GM23248 (cell line): ENCODE measurements at places on chromosomes 4 and X.

- no peak for DNase-seq
Observed at GRCh38 chrX:2708592-2709188, 17.6 kb downstream of the CD99 start.

GRCh38 chr4:1249731-1250526 is 999 bp upstream of the CTBP1 start:
- DNase-seq, result peak; percentile 74

GRCh38 chr4:17580969-17581368 is 4.0 kb downstream of the LAP3 start:
- DNase-seq, result no peak

DNA sequence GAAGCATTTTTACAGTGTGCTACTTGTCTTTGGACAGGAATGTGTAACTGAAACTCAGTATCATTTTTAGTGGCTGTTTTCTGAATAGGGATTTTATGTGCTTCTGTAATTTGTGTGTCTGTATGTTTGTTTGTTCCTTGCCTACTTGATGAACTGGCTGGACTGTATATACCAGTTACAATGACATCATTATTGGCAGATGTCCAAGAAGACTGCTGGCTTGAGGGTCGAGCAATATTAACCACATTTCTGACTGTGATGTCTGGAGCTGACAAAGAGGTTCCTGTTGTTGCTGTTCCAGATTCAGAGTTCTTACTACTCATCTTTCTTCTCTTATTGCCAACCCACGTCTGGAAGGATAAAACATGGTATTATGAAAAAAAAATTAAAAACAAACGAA is 33.0 kb downstream of the HDX start:
- peak; percentile 4 for DNase-seq

GRCh38 chr4:2251073-2251794 is 9.3 kb upstream of the HAUS3 start:
- no peak for DNase-seq

GRCh38 chrX:15761564-15762191 is 23.6 kb downstream of the CA5B start:
- peak; percentile 44 for DNase-seq

DNA sequence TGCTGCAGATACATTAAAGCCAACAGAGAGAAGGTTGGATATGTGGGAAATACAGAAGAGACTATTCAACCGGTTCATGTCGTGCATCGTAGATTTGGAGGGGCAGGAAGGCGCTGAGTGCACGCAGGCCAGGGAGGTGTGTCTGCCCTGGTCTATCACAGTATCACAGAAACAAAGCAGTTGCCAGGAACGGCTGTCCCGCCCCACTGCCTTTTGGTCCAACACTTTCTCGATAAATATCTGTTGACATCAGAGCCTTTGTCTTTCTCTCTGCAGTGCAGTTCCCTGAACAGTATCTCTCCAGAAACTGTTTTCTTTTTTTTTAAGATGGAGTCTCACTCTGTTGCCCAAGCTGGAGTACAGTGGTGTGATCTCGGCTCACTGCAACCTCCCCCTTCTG is 151.1 kb upstream of the BCOR start:
- no peak for DNase-seq

DNA sequence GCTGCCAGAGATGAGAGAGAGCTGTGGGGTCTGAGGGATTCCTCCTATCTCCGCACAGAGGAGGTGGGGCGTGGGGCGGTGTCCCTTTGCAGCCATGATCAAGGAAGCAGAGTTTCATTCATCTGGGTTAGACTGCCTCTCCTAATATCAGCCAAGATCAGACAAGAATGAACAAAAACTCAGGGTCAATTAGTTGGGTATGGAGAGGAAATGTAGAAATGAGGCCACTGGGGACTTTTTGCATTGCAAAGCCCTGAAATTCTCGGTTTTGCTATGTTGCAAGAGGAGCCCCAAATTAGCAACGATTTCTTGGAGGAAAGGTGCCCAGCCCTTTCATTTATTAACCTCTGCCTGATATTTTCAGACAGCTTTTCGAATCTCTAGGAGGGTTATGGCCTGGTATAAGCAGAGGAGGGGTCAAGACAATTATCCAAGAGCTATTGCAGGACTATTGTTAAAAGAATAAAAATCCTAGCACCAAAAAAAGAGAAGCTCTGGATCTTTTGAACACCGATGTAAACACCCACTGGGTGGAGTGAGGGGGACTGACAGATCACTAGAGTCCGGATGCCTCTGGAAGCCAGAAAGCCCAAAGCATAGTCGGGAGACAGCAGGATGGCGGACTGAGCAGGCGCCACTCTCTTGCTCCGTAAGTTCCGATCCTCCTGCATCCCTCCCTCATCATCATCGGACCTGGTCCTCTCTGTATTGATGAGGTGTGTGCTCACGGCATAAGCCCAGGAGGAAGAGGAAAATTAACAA is 34.4 kb upstream of the ACSL1 start:
- no peak for DNase-seq

DNA sequence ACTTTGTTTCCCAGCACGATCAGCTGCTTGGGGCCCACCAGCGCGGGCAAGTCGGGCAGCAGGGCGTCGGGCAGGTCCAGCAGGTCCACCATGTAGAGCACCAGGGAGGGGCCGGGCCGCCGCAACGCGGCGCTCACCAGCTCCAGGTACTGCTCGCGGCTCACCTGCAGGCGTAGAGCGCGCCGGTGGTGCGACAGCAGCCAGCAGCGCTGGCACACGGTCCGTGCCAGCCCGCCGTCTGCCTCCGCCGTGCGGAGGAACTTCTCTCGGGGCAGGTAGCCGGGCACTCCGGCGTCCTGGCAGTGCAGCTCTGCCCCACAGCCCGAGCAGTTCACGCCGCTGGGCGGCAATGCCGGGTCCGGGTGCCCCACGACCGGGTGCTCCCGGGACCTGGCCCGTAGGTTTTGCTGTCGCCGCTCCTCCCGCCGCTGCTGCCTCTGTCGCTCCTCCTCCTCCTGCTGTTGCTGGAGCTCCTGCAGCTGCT is 527 bp downstream of the NOA1 start:
- peak; percentile 62 for DNase-seq

DNA sequence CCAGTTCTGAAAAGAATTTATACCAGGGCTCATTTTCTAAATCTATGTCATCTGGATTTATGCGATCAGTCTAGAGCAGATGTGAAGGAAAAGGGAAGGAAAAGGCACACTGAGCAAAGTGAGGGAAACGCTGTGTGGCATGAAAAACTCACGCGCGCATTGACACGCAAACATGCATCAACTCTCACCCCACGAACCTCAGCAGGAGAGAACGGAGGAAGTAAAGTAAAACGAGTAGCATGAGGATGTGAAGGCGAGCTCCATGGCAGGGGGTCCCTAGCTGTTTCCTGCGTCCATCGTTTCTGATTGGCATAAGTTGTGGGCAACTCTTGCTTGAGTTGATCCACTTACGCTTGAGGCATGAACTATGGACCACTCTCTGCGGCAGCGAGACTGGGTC is 102.8 kb upstream of the PDLIM3 start:
- DNase-seq, result no peak

DNA sequence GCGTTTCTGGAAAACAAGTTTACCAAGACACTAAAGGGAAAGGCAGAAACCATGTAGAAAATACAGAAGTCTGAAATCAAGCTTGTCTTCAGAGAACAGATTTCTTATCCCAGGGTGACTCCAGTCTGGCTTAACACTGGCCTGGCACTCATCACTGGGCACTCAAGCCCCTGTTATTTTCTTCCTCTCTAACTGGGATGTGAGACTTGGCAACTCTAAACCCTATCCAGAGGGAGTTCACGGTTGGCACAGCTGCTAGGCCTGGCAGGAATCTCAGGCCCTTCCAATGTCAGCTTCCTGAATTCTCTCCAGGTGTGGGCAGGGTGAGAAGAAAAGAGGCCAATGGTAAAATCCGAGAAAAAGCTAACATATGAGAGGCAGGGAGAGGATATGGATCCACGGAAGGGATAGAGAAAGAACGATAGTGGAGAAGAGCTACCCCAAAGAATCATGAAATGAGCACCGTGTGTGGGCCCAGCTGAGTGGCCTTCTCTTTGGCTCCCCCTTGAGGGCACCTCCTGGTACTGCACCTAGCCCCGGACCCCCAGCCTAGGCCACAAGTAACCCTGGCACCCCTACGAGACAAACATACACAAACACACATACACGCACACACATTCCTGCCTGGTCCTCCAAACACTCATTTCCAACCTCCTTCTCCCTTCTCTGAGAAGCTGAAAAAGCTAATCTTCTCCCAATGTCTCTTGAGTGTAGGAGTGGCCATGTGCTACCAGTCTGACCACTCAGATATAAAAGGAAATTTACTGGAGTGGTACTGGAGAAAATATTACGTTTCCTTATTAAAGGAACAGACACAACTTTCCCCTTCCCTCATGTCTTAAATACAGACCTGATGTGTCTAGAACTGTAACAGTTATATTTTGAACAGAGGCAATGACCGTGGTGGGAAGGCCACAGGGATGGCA is 16.6 kb upstream of the PTCHD1 start:
- peak; percentile 21 for DNase-seq

DNA sequence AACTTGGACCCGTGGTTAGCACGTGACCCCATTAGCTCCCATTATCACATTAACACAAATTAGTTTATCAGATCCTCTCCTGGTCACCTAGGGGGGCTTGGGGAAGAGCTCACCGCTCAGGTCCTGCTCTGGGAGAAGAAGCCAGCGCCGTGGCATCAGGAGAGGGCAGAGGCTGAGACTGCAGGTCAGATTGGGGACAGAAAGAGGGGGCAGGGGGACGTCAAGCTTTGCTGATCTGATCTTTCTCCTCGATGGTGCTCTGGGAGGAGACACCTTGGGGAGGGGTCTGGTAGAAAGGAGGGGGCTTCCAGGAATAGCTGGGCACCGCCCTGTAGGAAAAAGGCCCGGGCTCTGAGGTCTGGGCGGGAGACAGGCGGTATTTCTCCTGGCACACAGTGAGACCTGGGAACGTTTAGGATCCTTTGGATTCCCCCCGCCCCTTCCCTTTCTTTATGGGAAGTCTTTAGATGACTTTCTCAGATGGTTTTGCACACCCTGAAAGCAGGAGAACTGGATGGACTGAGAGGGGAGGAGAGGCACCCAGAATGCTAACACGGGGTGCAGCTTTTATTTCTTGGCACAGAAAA is 9.1 kb upstream of the ELF4 start:
- peak; percentile 19 for DNase-seq

DNA sequence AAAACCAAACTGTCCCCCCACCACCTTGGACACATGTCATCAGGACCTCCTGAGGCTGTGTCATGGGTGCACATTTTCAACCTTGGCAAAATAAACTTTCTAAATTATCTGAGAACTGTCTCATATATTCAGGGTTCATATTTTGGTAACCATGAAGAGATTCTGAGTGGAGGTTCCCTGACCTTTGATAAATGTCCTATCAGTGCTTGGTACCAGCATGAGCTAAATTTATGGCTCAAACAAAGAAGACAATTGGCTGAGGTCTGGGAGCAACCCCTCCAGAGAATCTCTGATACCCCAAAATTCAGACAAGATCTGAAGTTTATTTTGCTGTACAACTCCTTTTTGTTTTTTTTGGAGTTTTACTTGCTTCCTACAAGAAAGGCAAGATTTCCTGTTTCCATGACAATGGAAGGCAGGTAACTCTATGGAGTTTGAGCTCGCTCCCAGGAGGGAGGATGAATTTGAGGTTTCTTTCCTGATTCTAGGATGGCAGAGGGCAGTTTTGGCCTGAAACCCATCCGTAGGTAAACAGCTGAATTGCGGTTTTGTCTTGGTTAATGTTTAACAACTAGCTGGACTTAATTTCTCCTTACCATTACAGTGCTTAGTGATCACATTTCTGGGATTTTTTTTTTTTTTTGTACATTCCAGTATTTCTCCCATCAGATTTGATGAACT is 14.5 kb downstream of the UGT2B15 start:
- DNase-seq, result no peak

DNA sequence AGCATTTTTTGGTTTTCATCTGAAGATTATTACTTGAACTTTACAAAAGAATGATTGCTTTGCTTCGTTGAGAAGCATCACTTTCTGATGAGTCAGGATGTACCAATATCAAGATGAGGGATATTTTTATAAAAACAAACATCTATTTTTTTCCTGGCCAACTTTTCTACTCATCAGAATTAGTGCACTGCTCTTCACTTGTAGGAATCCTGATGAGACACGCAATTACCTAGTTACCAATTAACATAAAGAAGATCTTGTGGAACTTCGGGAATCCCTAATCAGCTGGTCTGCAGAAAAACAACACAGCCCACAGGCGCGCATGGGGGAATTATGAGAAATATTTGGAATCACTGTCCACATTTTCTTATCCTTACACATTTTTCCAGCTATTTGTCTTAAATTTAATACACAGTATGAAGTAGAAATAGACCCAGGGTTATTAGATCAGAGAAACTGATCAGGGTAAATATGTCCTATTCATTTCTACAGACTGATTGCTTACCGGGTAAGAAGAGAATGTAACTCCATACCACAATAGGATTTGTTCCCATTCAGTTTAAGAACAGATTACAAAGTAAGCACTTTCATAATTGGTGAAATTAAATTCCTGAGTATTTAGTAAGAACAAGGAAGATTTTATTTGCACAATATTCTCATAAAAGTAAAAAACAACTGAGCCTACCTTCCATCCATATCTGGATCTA is 50.9 kb downstream of the MFAP3L start:
- DNase-seq, result peak; percentile 62

- DNase-seq, result peak; percentile 82
Observed at GRCh38 chr4:39446842-39447573, 11.7 kb downstream of the RPL9 start.

- no peak for DNase-seq
Observed at GRCh38 chrX:137198040-137198439, 164.2 kb upstream of the GPR101 start.

- peak; percentile 39 for DNase-seq
Observed at GRCh38 chr4:77797239-77797638, 21.9 kb downstream of the CNOT6L start.

DNA sequence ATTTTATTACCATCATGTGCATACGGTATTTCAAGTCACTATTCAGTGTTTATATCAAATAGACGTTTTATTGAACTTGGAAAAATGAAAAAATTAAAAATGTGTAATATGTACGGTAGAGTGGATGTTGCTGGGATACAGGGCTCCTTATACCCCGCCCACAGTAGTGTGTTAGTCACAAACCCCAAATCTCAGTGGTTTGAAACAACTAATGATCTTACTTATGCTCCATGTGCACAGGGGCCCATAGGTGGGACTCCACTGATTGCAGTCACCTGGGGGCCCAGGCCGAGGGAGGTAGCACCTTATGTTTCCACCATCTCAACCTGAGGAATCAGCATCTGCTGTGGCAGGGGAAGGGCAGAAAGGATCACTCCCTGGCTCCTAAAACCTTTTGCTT is 18.1 kb downstream of the LSM6 start:
- peak; percentile 8 for DNase-seq

GRCh38 chr4:84481860-84482245 is 17.2 kb downstream of the NKX6-1 start:
- no peak for DNase-seq
